Fibroblast of skin of scalp (primary cell): ENCODE measurements at places on chromosomes 12 and 14.
A peak's percentile ranks its signal among the peaks of the same experiment; 100 is the strongest.

- DNase-seq, result no peak
Observed at GRCh38 chr12:49342914-49343731, 3.6 kb upstream of the DNAJC22 start.

GRCh38 chr12:130992979-130993538 lies 39.4 kb downstream of the ADGRD1 start:
- no peak for DNase-seq

DNA sequence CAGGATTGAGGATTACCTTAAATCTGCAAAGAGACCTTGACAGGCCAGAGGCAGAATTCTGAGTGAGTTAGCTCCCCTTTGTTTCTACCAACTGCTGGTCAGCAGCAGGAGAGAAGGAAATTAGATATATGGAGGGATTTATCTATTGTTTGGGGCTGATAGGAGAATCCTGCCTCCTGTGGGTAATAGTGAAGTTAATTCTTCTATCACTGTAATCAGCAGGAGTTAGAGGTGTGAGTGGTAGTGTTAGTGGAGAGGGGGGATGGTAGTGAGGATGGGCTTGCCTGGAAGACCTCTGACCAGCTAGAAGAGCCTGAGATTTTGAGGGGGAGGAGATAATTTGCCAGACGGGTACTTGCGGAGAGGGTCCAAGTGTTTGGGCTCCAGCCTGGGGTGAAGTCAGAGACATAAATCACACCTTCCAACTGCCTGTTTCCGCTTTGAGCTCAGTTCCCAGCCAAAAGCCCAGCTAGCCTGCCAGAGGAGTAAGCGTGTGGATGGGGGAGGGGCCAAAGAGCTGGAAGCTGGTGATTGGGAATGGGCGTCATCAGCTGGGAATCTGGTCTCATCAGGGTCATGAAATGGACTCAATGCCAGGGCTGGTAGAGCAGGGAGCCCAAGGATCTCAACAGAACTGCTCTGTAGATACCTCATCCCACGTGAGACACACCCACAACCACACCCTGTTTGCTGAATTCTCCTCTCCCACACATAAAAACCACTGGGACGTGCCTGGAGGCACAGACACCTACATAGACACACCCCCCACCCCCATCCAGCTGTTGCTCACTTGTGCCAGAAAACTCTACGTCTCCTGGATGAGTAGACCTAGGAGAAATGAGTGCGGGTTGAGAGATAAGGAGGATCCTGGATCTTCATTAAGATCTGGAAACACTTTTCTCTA lies 13.1 kb upstream of the ITGA5 start:
- peak; percentile 80 for DNase-seq

- peak; percentile 75 for DNase-seq
Observed at GRCh38 chr14:53519137-53519536, 366.0 kb upstream of the DDHD1 start.

DNA sequence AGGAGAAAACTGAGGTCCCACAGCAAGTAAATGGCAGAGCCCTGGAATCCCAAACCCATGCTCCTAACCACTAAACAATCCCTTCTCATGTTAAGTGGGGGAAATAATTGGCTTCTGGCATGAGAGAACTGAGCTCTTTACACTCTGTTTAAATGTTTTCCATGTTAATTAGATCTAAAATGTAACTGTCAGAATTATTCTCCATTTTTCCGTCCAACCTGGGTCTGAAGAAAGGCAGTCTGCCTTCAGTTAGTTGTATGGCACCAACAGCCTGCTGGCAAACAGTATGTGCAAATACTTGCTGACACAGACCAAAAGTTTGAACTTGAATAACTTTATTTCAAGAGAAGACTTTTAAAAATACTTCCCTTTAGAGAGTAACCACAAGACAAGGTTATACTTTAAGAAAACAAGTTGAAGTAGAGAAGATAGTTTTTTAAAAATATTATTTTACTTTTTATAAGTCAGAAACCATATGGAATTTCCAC lies 59.7 kb downstream of the E2F7 start:
- no peak for DNase-seq

GRCh38 chr12:110179291-110179690 lies 55.1 kb downstream of the IFT81 start:
- peak; percentile 86 for DNase-seq

DNA sequence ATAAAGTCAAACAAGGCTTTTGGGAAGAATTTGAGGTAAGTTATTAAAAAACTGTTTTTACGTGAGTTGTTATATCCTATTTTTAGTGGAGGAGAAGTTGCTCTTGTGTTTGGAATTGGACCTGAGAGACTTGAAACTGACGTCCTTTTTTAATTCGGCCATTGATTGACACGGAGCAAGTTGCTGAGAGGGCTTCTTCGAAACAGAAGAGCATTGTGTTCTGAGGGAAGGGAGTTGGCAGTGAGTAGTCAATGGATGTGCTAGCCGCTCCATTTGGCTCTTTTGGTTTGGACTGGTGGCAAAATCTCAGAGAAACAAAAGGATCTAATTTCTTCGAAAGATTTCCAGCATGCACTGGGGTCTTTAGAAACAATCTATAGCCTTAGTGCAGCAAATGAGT lies 37.3 kb downstream of the PTPN11 start:
- DNase-seq, result no peak

DNA sequence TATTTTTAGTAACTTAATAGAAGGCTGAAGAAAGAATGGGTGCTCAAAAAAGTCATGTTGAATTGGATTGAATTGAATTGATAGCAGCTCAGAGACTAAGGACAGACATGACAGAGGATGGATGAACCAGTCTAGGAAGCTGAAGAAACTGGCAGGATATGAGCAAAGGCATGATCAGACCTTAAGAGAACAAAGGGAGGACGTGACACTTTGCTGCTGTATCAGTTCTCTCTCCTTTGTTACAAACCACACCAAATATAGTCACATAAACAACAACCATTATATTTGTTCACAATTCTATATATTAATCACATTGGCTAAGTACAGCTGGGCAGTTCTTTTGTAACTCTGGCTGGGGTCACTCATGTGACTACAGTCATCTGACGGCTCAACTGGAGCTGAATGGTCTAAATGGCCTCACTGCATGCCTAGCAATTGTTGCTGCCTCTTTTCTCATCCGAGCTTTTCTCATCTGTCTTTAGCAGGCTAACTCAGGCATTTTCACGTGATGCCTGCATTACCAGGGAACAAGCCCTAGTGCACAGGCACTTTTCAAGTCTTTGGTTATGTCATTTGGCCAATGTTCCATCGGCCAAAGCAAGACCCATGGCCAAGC lies 355.0 kb downstream of the ETNK1 start:
- no peak for DNase-seq

- peak; percentile 58 for DNase-seq
Observed at GRCh38 chr12:117850048-117850447, 118.7 kb downstream of the KSR2 start.

DNA sequence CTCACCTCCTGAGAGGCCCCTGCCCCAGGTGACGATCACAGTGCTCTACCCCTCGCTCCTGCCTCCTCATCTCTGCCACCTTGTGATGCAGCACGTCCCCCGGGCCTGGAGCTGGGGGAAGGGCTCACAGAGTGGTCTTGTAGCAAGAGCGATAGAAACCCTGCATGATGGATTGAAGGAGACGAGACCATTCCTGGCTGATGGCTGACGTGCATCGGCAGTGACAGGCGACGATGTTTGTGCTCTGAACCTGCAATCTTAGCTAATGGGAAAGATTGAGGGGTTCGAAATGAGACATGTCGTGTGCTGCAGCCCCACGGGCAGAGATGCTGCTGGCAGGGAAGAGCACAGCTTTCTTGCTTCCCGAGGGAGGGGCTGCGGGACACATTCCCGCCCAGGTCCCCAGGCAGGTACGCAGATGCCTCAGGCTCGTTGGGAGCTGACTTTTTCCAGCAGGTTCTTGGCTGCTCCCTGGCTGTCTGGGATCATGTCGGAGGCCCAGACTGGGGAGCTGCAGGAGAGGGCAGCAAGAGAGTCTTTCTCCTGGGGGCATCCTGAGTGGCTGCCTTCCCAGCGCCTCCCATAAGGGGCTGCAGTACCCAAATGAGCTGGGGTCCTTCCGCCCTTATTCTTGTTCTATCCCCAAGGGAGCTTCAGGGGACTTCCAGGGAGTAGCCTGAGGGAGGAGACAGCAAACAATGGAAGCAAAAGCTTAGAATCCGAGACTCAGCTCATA lies 38.7 kb upstream of the GPATCH2L start:
- DNase-seq, result no peak
